ENCODE measurements at places on chromosomes 13 and 19. TPM values are rescaled to one million over a fixed set of nuclear protein-coding genes. Genes with fewer than 3 reads are reported as not detected.

The CEACAM8 gene
- total RNA-seq: not detected

DNA sequence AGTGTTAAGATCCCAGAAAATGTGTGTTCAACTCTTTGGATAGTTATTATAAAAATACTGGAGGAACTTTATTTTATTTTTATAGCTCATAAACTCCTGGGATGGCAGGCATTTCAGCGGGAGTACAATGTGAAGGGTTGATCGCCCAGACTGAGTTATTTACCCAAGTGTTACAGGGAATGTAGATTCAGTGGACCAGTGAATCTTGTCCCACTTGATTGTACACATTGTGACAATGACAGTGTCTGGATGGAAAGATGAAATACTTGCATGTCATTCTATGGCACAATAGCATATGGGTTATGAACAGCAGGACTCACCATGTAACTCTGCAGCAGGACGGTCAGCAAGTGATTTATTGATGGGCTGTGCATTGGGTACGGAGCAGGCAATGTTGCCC is 20.3 kb downstream of the OLFM4 start:
- no peak for DNase-seq

DNA sequence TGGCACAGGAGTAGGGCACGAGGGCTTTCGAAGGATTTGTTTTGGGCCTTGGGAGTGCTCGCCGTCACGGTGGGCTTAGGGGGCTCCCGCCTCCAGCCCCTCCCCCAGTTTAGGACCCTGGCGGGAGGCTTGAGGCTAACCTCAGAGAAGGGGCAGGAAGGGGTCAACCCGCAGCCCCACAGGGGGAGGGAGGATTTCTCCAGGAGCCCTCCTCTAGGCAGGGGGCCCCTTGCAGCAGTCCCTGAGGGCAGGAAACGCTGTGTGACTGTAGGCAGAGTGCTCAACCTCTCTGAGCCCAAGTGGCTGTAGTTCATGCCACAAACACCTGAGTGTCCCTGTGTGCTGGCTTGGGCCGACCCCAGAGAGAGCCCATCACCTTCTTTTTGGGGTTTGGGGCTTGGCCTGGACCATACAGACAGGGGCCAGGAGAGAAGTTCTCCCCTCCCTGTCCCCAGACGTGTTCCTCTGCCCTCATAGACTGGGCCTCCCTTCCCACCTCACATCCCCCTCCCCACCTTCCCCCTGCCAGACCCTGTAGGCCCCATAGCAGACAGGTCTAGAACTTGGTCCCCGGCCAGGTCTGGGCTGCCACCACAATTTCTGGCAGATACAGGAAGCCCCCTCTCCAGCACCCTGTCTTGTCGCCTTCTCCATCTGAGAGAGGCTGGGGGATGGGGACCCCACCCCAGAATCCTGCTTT is 8.1 kb downstream of the ISYNA1 start:
- DNase-seq: no peak

The ZNF814 gene
- total RNA-seq: 37.1 TPM

The ZFR2 gene
- 1.3 TPM for total RNA-seq

The PDX1 gene
- total RNA-seq: not detected

The LRRC8E gene
- not detected for total RNA-seq

GRCh38 chr19:5672708-5673459 is 7.4 kb downstream of the MICOS13 start:
- no peak for DNase-seq

The MIR17HG gene
- total RNA-seq: 6.9 TPM

The SIGLEC8 gene
- total RNA-seq: not detected

GRCh38 chr19:269241-269640 is 22.0 kb downstream of the PLPP2 start:
- no peak for DNase-seq

The RNF113B gene
- not detected for total RNA-seq

The NLRP9 gene
- total RNA-seq: not detected

DNA sequence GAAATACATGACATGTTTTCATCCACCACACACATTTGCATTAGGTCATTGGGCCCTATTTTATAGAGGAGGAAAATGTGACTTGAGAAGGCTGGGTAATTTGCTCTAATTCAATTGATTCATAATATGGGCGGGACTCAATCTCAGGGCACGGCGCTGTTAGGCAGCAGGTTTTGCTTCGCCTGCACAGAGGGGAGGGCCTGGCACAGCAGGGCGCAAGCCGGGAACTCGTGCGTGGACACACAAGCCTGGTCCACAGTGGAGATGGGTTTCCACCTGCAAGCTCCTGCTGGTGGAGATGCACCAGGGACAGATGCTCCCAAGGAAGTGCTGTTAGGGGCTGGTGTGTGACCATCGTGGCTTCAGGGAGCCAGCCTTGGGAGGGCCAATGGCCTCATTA is 58.4 kb upstream of the MTIF3 start:
- no peak for DNase-seq

- no peak for DNase-seq
Measured at GRCh38 chr13:106507560-106508274, 27.7 kb downstream of the EFNB2 start.

The OR4F17 gene
- total RNA-seq: not detected

- DNase-seq: no peak
Measured at GRCh38 chr13:44463759-44464158, 90.1 kb downstream of the SERP2 start.

The LILRA1 gene
- 2.1 TPM for total RNA-seq

DNA sequence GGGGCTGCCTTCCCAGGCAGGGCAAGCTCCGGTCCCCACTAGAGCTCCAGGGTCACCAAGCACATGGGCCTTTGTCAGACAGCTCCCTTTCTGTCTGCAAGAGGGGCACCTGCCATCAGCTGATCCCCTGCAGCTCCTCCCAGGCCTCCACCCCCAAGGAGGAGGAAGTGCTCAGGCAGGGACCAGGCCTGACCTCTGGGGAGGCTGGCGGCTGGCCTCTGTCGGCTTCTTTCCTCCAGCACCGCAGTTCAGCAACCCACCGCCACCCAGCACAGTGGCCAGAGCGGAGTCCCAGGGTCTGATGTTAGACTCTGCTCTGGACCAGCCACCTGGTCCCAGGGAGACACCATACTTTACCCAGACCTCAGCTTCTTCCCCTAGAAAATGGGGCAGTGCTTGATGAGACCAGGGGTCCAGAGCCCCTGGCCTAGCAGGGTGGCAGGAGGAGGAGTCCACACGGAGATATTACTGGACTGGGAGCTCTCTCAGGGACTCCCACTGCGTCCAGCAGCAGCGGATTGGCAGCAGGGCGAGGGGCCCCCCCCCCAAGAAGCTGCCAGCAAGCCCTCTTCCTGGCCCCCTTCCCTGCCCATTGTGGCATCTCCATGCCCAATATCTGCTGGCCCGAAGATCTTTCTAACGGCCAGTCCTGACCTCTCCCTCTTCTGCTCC is 24.1 kb downstream of the NKPD1 start:
- no peak for DNase-seq

Data from T-helper 17 cell (primary cell).